ENCODE measurements at places on chromosomes 7 and 10.
A peak's percentile ranks its signal among the peaks of the same experiment; 100 is the strongest.

DNA sequence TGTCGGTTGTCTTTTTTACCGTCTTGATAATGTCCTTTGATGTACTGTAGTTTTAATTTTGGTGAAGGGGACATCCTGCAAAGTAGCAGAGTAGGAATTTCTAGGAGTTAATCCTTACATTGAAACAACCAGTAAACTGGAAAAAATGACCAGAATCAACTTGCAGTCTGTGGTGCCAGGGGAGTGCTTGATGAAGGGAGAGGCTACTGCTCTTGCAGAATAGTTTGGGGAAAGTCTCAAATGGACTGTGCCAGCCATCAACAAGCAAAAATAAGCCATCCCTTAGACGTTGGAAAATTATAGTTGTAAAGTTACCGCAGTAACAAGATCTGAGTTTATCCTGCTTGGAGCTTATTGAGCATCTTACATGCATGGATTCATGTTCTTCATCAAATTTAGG is 32.4 kb downstream of the TRIM24 start:
- no peak for DNase-seq

- no peak for DNase-seq
Measured at GRCh38 chr7:134852625-134853024, 73.2 kb downstream of the CALD1 start.

DNA sequence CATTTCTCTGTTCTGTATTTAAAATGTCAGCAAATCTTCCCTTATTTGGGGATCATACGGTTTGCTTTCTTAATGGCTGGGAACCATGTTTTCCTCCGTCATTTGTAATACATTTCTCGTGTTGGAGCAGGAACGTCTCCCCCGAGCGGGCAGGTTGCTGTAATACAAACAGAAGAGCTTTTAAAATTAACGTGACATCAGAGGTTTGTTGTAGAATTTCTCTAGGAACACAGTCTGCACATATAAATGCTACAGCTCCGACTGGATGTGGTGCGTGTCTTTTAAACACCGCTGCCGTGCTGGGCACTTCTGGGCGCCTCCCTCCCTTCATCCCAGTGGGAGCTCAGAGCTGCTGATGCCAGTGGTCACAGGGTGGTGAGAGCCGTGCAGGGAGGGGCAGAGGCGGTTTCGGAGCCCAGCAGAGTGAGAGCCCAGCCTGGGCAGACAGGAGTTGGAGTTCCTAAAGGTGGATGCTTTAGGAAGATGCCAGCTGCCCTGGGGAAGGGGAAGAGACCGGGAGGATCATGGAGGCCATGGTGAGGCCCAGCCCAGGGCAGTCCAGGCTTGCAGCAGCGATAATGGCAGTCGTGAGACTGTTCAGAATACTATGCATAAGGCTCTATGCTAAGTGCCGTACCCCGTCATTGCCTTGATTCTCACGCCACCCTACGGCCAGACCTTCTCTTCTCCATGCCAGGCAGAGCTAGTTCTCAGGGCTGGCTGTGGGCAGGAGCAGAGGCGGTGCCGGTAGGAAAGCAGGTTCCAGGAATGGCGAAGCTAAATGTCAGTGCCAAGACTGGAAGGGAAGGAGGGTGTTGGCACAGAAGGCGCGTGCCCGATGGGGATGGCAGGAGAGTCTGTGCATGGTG is 96.2 kb downstream of the GLRX3 start:
- no peak for DNase-seq

DNA sequence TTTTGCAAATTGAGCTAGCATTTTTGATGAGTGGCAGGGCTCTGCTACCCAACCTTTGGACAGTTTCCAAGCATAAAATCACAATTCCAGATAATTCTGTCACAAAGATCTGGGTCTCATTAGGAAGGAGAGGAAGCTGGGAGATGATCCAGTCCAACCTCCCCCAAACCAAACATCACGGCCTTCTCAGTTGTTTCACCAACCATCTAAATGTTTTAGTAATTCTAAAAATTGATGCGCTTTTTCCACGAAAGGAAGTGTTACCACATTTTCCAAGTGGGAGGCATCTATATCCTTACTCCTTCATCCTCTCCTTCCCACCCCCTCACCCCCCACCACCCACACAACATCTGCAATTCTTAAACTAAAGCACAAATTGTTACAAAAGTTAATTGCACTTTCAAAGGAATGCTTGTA is 108.3 kb downstream of the EGFR start:
- DNase-seq = no peak

DNA sequence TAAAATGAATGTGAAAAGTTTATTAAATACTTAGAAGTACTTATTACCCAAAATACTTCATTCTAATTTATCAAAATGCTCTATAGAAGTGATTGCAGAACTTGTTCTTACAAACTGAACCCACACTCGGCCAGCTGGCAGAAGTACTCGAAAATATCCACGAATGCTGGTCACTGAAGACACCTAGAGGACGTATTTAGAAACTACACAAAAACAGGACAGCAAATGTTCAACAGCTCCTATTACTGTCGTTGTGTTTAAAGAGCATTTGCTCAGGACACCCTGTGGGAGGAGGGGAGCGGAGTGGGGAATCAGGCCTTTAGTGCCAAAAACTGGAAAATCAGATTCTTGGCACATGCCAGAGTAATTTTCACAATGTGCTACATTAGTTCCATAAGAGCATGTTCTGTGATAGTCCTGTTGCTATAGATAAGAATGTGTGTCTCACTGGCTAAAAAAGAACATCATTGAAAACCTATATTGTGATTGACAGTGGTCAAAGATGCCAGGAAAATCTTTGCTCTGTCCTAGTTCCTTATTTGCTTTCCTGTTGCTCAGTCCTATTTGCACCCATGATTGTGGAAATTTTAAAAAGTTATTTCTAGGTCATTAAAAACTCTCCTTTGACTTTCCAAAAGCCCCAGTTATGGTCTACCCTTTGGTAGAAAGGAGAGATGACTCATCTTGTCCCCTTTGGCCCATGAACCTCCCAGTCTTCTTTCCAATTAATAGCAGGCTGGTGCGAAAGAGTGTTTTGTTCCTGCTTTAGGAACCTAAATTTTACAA is 49.0 kb upstream of the NRBF2 start:
- no peak for DNase-seq

DNA sequence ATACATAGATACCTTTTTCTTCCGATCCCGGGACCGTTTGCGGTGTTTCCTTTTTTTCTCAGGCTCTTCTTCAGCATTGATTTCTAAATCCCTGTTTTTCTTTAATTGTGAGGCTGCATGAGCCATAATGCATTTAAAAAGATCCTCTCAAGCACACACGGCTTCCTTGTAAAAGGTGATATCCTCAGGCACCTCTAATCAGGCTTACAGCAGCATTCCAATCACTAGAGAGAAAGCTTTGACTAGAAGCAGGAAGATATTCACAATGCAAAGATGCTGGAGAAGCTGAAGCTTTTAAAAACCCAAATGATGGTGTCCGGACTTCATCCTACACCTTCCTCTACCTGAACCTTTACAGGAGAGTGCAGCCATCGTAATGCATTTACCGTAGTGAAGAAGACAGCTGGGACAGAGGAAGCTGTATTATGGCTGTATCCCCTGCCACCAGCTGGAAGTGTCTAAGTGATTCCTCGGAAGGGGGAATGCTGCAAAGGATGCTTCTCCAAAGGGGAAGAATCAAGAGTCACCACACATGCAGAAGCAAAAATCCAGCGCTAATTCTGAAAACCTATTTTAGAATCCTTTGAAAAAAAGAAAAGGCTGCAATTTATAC is at the start of gene ANK3:
ANK3 (minus strand) TSS at position 463 of the 613 bp plus-strand sequence; CDS start at position 126, 337 bp downstream.
- no peak for DNase-seq

- peak; percentile 41 for DNase-seq
Measured at GRCh38 chr10:1488970-1489548, 248.3 kb downstream of the ADARB2 start.

GRCh38 chr10:69272624-69273023 is 5.7 kb upstream of the HK1 start:
- no peak for DNase-seq

DNA sequence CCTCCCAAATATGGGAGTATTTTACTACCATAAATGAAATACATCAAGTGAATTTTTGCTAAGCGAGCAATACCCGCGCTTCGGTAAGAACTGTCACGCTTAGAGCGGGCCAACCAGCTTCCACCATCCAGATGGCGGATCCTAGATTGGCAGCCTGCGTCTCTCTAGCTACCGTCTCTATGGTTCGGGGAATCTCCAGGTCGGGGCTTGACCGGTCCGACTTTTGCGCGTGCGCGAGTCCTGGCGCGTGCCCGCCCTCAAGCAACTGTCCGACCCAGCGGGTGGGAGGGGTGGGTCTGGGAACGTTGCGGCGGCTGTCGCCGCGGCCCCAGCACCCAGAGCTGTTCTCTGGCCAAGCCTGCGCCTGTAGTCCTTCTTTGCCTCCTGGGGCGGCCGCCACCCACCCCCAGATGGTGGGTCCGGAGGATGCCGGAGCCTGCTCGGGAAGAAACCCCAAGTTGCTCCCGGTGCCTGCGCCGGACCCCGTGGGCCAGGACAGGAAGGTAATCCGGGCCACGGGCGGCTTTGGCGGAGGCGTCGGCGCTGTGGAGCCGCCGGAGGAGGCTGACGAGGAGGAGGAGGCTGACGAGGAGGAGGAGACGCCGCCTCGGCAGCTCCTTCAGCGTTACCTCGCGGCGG is at the start of gene TBC1D12:
TBC1D12 (plus strand) TSS at position 338 of the 639 bp plus-strand sequence; CDS start at position 411, 73 bp downstream.
- peak; percentile 71 for DNase-seq

DNA sequence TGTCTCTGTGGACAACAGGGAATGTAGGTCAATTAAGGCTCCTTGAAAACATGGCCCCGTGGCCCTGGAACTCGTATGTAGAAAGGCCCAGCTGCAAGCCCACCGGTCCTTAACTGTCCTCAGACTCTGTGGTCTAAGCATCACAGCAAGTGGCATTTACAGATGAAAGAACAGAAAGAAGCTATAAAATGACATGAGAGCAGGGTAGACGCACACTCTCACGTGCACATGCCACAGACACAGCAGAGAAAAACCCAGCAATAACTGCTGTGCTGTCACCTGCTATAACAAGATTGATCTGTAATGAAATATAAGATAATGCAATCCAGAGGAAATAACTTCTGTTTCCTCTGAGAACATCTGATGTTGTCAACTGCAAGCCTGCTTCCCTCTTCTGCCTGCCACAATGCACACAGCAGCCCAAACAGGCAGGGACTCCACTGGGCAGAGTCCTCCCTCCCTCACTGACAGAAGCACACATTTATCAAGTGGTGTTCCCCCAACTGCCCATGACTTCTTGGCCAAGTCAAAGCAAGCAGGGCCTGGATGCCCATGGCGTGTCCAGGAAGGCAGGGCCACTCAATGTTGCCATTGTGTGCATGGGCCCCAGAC is 63.9 kb downstream of the GFRA1 start:
- no peak for DNase-seq

DNA sequence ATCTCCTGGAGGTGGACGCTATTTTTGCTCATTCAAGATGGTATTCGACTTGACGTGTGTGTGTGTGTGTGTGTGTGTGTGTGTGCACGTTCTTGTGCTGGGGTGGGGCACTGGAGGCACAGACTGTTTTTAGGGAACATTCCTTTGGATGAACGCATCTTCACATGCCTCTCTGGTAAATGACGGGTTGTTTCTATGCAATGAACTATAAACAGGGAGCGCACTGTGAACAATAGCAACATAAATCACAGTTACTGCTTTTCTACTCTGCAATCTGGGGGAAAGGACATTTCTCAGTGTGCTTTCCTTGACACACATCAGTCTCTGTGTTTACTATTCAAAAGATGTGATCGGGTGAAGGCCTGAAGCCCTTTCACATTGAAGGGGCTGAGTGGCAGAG is 120.1 kb upstream of the PITRM1 start:
- no peak for DNase-seq

GRCh38 chr7:121390617-121391016 is 5.5 kb downstream of the FAM3C start:
- DNase-seq = no peak

DNA sequence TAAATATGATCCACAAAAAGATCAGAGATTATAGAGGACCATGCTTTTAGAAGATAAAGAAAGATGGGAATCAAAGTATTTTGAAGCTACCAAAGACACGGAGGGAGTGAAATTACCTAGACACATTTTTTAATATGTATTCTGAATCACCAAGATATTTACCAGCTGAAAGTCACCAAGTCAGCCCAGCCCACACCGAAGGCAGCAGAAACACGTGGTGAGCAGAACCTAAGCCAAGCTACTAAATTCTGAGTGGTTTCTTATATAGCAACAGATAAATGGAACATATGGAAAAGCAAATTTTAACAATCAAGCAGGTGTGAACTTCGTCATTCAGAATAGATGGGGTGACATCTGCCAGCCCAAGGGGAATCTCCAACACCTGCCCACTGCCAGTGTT is 134.7 kb upstream of the AKR1E2 start:
- no peak for DNase-seq

DNA sequence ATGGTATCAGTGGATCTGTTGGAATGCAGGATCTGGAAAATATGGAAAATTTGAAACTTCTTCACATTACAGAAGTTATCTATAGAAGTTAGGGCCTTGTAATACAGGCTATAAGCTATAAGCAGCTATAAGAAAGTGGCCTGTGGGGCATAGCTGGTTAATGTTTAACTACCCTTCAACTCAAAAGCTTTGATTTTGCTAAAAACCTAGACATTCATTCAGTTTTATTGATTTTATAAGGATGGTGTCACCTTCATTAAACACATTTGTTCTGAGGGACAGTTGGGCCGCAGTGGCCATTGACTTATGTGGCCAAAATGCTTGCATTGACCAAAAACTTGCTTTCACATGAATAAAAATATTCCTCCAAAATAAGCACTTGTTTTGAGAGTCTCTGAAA is 13.1 kb upstream of the AKR1C3 start:
- DNase-seq = no peak

- DNase-seq = no peak
Measured at GRCh38 chr10:21599582-21599981, 65.5 kb downstream of the MLLT10 start.

DNA sequence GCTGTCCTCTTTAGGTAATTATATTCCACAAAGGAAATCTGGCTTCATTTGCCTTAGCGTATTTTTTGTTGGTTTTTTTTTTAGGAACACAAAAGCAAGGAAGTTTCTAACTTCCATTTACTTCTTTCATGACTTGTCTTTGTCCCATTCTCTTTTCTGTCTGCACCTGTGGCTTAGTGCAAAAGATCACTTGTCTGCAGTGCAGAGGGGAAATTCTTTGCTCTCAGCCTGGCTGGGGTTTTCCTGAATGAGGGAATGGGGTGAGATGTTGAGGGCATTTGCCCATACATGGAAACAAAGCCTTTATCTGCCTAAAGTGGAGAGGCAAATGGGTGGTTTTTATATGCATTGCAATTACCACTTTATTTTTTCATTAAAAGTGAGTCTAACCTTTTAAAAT is 361.1 kb upstream of the IGFBP3 start:
- DNase-seq = no peak
